ENCODE measurements at places on chromosomes 13 and 19.
A peak's percentile ranks its signal among the peaks of the same experiment; 100 is the strongest.

DNA sequence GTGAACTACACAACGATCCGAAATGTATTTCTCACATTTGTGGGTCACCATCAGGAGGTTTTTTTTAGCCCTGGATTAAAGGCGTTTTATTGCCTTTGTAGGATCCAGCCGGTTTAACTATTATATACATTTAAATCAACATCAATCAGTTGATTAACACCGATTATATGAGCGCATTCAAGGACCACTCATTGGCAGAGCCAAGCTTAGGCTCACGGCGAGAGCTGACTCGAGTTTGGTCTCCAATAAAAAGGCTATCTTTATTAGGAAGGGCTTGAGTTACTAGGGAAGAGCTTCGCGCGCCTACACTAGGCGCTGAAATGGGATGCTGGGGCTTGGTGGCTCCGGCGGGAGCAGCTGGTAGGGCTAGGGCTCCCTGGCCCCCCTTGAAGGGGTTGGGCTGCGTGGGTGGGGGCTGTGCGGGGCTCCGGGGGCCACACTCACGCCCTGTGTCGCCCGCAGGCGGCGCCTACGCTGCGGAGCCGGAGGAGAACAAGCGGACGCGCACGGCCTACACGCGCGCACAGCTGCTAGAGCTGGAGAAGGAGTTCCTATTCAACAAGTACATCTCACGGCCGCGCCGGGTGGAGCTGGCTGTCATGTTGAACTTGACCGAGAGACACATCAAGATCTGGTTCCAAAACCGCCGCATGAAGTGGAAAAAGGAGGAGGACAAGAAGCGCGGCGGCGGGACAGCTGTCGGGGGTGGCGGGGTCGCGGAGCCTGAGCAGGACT, 4.2 kb downstream of the PDX1 start:
- no peak for DNase-seq

GRCh38 chr19:42092350-42092749, 16.4 kb downstream of the ZNF574 start:
- no peak for DNase-seq

DNA sequence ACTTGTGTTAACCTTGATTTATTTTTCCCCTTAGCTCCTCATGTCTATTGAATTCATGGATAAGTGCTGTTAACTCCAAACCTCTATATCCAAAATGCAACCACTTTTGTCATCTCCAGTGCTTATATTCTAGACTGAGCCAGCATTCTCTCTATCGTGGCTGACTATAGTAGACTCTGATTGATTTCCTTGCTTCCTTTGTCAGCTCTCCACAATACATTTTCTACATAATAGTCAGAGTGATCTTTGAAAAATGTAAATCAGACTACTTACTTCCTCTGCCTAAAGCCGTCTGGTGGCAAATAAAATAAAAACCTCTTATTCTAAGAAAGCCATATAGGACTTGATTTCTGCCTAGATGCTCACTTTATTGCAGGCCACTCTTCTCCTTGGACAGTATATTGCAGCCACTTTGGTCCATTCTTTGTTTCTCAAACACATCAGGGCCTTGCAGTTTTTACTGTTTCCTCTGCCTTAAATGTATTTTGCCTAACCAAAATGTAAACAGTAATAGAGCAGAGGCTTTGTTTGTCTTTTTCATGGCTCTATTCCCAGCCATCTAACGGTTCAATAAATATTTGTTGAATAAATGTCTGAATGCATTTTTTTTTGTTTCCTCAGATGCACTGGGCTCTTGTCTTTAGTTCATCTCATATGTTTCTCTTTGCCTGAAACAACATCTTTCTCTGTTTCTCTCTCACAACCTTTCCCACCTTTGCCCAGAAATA, 243.6 kb upstream of the CSNK1A1L start:
- no peak for DNase-seq

DNA sequence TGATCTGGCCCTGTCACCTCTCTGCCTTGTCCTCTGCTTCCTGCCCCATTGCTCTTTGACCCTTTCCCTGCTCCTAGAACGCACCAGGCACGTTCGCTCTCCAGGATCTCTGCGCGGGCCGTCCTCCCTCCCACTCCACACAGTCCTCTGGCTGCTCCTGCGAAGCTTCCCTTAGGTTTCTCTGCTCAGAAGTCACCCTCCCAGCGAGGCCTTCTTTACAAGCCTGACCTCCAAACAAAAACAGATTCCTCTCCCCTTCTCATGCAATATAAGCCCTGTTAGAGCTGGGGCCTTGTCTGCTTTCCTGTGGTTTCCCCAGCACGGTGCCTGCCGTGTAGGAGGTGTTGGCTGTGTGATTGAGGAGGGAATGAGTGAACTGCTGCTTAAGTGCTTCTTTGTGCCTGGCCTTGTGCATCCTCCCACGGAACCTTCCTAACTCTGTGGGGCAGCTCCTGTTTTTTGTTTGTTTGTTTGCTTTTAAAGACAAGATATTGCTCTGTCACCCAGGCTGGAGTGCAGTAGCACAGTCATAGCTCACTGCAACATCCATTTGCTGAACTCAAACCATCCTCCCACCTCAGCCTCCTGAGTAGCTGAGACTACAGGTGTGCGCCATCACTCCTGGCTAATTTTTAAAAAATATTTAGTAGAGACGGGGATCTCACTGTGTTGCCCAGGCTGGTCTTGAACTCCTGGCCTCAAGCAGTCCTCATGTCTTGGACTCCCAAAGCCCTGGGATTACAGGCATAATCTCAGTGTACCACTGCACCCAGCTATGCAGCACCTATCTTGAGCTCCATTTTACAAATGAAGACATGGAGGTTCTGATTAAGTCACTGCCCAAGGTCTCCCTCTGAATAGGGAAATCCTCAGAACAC, 82.0 kb downstream of the SIPA1L3 start:
- DNase-seq = no peak

DNA sequence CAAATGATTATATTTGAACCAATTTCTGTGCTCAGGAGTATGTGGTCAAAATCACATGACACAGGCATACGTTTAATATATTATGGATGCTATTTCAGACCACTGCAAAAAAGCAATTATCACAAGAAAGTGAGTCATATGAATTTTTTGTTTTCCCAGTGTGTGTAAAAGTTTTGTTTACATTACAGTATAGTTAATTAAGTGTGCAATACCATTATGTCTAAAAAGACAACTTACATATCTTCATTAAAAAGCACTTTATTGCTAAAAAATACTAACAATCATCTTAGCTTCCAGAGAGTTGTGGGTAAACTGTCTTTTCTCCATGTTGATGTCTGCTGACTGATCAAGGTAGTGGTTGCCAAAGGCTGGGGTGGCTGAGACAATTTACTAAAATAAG, 347.2 kb upstream of the PCDH9 start:
- no peak for DNase-seq

- no peak for DNase-seq
Observed at GRCh38 chr13:46947425-46948191, 50.8 kb upstream of the HTR2A start.

DNA sequence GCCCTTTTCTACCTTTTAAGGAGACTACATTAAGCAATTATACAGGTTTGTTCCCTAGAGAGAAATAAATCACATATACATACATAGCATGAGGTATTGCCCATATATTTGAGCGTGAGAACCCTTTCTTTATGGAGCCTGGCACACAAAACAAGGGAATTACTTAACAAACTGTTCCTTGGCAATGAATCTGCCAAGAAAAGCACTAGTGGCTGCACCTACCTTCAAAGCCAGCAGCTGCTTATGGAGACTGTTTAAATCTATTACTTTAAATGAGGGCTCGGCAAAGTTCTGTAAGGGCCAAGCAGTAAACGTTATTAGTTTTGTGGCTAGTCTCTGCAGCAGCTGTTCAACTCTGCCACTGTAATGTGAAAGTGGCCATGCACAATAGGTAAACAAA, 7.0 kb downstream of the RFX1 start:
- no peak for DNase-seq

GRCh38 chr19:54312436-54313377, at the start of gene LILRA5:
Gene LILRA5, minus strand, starts transcription at chr19:54313166. Its CDS starts 147 bp downstream, at chr19:54313019.
- DNase-seq = no peak

DNA sequence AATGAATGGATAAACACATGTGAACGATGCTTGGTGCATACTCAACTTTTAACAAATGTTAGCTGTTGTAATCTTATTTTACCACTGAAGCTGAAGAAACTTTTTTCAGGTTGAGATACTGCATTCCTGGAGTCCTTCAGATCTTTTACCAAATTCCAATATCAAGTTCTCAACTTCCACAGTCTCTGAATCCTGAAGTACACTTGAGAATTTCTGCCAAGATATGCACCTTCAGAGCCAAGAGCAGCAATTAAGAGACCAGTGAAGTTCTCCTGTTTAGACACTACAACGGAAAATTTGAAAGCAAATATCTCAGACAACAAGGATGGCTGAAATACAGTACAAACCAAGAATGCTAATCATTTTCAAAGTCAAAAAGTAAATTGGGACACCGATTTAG, 84.6 kb upstream of the MTIF3 start:
- no peak for DNase-seq

DNA sequence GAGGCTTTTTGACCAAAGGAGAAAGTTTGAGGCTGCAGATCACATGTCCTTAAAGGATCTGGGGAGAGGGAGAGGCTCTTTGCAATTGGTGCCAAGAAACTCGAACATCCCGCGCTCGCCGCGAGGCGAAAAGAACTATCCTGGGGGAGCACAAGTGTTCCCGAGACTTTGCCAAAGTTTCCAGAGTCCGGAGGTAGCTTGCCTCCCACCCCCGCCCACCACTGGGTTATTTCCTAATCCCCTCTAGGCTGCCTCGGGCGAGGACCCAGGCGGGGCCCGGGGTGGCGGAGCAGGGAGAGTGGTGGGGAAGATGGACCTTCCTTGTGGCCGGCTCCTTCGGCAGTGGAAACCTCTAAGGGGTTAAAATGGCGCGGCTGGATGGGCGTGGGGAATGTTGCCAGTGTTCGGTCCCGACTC, 114.5 kb downstream of the KCNRG start:
- no peak for DNase-seq

- DNase-seq = no peak
Observed at GRCh38 chr13:91401920-91402319, 3.5 kb downstream of the GPC5 start.

DNA sequence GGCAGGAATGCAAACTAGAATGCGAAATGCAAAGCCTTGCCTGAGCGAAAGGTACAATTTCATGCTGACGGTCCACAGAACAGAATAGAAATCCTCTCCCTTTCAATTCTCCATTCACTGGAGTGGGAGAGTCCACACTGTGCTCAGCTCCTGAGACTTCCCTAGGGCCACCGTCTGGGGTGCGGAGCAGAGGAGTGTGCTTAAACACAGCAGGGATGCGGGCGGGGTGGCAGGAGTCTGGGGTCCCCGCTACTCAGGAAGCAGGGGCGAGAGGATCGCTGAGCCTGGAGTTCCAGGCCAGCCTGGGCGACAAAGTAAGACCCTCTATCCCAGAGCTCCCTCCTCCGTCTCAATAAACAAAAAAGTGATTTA, 552 bp upstream of the ZNF816 start:
- no peak for DNase-seq

DNA sequence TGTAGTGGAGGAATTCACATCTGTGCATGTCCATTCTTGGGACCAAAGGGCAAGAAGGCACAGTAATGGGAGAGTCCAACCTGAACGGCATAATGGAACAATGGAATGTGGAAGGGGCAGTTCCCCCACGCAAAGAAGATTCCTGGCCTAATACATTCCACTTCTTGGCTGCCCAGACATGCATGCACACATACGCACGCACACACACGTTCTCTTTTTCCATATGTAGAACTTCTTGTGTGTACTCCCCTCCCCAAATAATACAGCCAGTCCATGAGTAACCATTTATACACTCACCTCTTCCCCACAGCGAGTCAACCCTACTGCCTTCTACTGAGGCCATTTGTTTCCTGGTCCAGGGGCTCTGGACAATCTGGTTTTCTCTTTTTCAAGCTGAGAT, 6.0 kb upstream of the STK24 start:
- DNase-seq = no peak

DNA sequence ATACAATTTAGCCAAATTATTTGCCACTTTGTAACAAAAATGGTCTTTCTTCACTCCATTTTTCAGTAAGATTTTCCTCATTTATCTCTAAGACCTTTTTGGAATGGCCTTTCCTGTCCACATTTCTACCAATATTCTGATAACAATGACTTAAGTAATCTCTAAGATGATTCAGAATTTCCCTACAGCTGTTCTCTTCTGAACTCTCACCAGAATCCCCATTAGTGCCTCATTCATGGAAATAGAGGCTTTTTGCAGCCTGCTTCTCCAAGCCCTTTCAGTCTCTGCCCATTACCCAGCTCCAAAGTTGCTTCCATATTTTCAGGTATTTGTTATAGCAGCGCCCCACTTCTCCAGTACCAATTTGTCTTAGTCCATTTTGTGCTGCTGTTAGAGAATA, 867.0 kb downstream of the GPC5 start:
- DNase-seq = no peak

DNA sequence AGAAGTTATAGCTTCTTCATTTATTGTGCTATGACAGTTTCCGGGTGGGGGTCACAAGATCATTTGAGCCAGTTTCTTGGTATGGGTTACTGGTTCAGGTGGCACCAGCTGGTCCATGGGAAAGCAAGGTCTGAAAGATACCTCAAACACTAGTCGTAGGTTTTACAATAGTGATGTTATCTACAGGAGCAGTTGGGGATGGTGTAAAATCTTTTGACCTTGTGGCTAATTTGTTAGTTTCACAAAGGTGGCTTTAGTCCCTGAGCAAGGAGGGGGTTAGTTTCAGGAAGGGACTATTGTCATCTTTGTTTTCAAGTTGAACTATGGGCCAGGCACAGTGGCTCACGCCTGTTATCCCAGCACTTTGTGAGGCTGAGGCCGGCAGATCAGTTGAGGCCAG, 24.6 kb downstream of the CHST8 start:
- no peak for DNase-seq

GRCh38 chr19:412356-413355, 3.7 kb upstream of the C2CD4C start:
- no peak for DNase-seq

DNA sequence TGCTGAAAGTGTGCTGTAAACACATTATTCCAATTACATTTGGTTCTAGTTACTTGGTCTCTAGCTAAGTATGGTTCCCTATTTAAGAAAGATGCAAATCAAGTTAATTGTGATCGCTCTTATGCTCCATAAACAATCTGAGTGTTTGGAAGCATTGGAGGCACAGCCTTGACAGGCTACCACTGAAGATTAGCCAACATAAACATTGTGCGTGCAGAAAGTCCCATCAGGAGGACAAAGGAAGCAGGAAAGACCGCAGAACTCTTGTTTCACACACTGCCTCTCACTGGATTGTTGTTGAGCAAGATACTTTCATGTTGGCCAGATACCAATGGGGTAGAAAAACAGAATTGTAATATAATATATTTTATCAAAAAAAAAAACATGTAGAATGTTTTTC, 814.4 kb downstream of the EFNB2 start:
- no peak for DNase-seq

- DNase-seq = peak; percentile 53
Observed at GRCh38 chr19:4059891-4060620, 6.6 kb downstream of the ZBTB7A start.

- DNase-seq = no peak
Observed at GRCh38 chr19:14021474-14021873, 6.5 kb upstream of the RLN3 start.

Measured in activated CD8-positive, alpha-beta memory T cell treated with anti-CD3 and anti-CD28 coated beads for 4 hours (primary cell).